Activated CD4-positive, alpha-beta T cell treated with anti-CD3 and anti-CD28 coated beads, Interleukin-2, amount 10 ng/mL, durations not matched to agents 24 days and 14 days (primary cell): ENCODE measurements at places on chromosomes 3 and 15. TPM values are rescaled to one million over a fixed set of nuclear protein-coding genes. Genes with fewer than 3 reads are reported as not detected.

DNA sequence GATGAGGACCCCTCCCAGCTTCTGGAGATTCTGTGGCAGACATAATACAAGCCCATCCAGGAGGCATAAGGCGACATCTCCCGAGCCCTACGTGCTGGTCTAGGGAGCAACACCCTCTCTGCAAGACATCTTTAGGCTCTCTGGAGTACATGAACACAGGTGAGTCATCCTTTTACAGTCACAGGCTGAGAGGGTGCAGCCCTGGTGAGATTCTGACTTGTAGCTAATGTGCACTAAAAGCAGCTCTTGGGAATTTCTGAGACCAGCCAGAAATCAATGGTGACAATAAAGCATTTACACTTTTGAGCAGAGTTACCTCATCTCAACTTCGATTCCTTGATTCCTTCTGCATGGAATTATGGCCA is 131.1 kb downstream of the XXYLT1 start:
- H3K27me3 ChIP-seq: no peaks in the 10 kb centered on the region
- no peak overlapping the region for H3K27ac ChIP-seq
- no peak overlapping the region for H3K4me3 ChIP-seq
- peaks cover 14% of the 10 kb centered on the region for H3K36me3 ChIP-seq
- peaks cover 2% of the 10 kb centered on the region for H3K4me1 ChIP-seq
- no peak for DNase-seq

Gene ROPN1
- not detected in 2 replicates for total RNA-seq

- DNase-seq: no peak
- peaks cover 26% of the 10 kb centered on the region for H3K4me1 ChIP-seq
- H3K27ac ChIP-seq: peak overlapping the region; percentile 97
Observed at GRCh38 chr3:57555306-57555705, 768 bp upstream of the PDE12 start.

Gene RASGRP1
- total RNA-seq: 94.4 and 94.7 TPM in 2 replicates
